ENCODE measurements at places on chromosomes 12 and 14.

DNA sequence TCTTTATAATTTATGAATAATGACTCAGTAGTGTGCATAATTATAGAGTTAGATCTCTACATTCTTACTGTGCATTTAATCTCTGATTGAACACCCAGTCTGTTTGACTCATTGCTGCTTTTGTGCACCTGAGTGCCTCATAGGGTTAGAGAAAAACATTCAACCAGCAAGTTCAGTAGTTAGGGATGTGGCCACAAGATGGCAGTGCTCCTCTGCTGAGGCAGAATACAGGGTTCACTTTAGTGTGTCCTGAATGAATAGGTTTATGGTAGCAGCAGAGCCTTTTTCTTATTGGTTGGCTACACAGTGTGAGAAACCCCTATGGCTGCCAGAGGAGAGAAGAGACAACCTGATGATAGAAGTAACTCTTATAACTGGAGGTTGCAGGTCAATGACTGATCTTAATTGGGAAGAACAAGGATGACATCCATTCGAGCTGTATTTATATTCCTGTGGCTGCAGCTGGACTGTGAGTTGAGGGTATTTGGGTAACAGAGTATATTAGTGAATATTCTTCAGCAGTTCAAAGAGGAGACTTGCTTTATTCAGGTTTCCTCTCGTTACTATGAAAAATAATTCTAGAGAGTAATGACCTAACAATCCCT lies 194.9 kb upstream of the OR4E1 start:
- no peak for DNase-seq

GRCh38 chr12:50568338-50569091 lies 63.7 kb downstream of the DIP2B start:
- no peak for DNase-seq

- DNase-seq: no peak
Observed at GRCh38 chr12:64685050-64685449, 74.2 kb downstream of the GNS start.

DNA sequence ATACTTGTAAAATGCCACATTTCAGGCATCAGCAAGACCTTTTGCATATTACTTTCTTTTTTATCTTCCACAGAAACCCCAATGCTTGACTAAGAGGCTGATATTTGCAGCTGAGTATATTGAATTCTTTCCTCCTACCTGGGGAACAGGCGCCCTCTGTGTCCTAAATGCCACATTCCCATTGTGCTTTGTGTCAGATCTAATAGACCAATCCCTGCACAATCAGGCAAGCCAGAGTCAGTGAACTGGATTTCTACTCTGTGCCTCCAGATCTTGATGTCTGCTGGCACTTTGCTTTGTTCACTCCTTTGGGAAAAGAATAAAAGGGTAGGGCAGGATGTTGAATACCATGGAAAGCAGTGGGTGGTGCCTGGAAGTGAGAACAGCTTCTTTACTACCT lies 22.4 kb upstream of the TAS2R42 start:
- no peak for DNase-seq

- DNase-seq: peak; percentile 74
Observed at GRCh38 chr14:95255487-95255886, 64.2 kb downstream of the CLMN start.

DNA sequence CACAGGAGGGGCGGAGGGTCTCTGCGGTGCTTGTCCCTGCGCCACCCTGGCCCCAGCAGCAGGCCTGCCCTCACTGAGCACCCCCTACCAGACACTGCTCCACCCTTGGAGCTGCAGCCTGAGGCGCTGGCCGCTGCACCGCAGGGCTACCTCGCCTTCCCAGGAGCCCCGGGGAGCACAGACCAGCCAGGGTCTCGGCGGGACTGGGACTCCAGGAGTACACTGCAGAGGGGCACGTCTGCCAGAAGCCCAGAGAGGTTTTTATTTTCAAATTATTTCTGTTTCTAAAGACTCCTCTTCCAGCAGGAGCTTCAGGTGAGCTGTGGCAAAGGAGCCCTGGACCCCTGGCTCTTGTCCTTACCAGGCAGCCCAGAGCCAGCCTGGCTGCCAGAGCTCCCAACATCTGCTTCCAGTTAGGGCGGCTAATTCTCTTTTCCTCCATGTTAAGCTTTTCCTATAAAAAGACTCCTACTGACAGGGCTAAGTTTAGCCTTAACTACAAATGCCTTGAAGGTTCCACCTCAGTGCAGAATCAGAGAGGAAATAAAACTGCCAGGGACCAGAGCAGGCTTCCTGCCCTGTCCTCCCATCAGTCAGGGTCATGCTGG lies 26.4 kb downstream of the DEGS2 start:
- DNase-seq: no peak

- no peak for DNase-seq
Observed at GRCh38 chr12:107207931-107208525, 114.7 kb upstream of the CRY1 start.

DNA sequence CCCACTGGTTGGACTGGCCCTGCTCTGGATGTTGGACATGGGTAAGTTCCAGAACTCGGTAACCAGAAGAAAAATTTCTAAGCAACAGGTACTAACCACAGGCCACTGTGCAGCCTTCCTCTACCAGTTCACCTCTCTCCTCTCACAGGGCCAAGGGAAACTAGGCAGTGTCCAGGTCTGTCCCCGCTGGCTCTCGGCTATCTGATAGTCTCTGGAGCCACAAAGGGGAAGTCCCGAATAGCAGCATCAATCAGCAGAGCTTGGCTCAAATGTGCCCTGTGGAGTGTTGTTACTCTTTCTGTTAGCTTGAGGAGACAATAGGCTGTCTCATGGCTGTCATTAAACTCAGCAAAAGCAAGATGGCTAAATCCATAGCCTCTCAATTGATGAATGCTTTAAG lies 73.2 kb downstream of the TSPAN11 start:
- no peak for DNase-seq

DNA sequence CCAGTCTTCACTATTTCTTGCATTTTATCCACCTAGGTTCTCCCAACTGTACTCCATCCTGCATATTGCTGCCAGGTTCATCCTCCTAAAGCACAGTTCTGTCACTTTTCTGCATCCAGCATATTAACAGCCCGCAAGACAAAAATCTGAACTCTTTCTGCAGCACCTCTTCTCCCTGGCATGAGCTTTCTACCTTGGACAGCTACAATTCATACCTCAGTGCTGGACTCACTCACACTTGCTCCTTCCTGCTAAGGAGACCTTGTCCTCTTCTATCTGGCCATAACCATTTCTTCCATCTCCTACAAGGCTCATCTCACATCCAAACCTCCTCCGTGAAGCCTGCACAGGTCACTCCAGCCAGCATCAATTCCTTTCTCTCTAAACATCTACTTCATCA lies 170.1 kb upstream of the GRIP1 start:
- no peak for DNase-seq

- no peak for DNase-seq
Observed at GRCh38 chr12:38110026-38110699, 206.4 kb upstream of the ALG10B start.

GRCh38 chr12:92628476-92628875 lies 74.3 kb upstream of the PLEKHG7 start:
- no peak for DNase-seq

DNA sequence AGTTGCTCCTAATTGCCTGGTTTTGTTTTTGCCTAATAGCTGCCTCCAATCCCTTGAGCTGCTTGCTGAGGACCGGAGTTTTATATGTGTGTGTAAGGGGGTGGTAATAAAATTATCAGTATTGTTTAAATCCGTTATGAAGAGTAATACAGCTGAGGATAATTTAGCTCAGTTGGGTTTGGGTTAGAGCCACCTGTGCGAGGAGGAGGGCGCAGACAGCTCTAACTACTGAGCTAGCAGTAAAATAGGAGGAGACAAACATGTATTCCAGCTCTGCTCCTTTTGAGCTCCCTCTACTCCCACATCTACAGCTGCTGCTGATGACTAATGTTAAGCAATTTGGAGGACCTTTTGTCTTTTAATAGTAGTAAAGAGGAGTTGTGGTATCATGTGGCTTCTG lies 61.5 kb downstream of the SPATS2 start:
- DNase-seq: no peak

DNA sequence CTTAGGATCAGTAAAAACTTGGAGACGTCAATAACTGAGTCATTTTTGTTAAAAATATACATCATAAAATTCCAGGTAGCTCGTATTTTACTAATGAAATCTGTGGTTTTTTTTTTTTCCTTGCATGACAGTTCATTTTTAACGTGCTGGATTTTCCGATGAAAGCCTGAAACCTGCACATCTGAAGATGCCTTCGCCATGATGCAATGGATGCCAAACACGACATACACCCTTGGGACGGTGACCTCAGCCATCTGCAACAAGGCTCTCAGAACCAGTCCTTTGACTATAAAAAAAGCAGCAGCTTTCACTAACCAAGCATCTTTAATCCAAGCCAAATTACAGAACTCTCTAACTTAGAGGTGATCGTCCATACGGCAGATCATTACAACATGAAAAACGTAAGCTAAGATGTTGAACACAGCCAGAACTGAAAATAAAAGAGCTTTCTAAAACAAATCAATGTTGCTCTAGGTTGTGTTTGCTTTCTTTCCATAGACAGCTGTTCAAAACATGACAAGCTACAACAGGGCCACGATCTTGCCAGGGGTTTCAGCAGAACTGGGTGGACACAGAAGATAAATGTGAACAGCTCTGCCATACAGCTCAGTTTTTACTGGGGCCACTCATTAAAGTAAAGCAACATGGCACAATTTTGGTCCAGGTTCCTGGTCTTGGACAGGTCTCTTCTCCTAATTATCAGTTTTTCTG lies 7.8 kb downstream of the NIN start:
- DNase-seq: no peak

- DNase-seq: no peak
Observed at GRCh38 chr14:58078471-58078870, 73.5 kb downstream of the ARMH4 start.

DNA sequence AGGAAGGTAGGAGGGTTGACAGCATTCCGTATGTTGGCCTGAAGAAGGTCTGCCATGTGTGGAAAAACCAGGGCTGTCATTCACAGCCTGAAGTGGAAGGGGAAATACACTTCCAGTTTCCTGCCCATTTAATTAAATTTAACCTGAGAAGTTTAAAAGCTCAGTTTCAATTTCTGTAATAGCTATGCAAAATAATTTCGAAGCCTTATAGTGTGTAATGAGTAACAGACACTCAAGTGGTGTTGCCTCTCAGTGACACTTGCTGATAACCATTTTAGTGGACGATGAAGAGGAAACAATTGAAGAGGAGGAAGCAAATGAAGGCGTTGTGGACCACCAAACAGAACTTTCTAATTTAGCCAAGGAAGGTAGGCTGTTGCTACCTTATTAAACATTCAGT lies 44.8 kb downstream of the EP400 start:
- DNase-seq: no peak

- peak; percentile 10 for DNase-seq
Observed at GRCh38 chr12:53820514-53821306, 68.9 kb upstream of the CISTR start.

DNA sequence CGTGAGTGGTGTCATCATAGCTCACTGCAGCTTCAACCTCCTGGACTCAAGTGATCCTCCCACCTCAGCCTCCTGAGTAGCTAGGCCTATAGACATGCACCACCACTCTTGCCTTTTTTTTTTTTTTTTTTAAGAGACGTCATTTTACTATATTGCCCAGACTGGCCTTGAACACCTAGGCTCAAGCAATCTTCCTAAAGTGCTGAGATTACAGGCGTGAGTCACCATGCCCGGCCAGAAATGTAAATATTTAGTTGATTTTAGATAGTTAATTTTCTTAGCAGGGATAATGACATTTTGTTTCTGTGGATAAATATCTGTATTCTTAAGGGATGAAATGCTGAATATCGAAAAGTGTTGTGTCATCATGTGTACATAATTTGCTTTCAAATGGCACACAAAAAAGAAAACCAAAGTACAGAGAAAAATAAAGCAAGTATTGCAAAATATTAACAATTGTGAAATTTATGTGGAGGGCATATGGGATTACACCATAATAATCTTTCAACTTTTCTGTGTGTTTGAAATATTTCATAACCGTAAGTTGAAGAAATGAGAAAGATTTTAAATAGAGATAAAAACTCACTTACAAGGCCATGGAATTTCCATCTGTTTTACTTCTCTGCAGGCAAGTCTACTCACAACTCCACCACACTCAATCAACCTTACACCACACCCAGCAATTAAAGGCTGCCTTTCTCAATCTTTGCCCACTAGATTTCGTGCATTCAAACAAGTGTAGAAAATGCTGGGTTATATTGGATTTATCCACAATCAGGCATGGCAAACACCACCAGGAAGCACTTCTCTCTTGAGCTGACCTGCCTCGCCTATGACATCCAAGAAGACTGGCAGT lies 93.7 kb downstream of the SPTSSA start:
- DNase-seq: no peak

GRCh38 chr12:4643747-4644146 lies 5.1 kb downstream of the AKAP3 start:
- no peak for DNase-seq

DNA sequence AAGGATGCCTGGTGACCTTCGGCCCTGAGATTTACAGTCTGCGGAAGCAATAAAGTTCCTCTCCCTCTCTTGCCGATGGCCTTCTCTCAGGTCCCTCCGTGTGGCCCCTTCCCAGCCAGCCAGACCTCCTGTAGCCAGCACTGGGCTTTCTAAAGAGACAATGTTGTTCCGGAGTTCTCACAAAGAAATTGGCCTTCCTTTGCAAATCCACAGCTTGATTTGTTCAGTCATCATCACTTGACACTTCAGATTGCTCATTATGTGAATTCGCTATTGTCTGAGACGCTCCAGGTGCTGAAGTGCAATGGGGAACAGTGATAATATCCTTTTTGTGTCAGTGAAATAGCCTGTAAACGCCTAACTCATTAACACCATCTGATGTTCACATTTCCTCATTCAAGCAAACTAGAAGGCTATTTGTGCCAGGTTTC lies 43.7 kb upstream of the GPHB5 start:
- no peak for DNase-seq

GRCh38 chr12:104575442-104576186 lies 118.9 kb downstream of the CHST11 start:
- DNase-seq: no peak

- DNase-seq: no peak
Observed at GRCh38 chr12:85466890-85467289, 186.9 kb downstream of the ALX1 start.

DNA sequence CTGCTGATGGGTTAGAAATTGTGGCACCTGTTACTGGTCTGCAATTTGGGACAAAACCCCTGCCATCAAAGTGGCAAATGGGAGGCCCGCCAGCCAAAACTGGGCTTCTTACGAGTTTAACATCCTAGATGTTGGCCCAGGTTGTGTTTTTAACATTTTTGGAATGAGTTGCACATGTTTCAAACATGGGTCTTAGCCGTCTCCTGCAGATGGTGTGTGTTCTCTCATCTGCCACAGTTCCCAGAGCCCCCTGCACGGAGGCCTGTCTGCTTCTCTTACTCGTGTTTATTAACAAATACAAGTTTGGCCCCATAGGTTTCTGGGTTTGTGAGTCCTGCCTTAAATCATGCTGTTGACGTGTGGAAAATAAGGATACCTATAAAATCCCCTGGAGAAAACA lies 46.5 kb downstream of the CACNA2D4 start:
- DNase-seq: no peak

Measured in urinary bladder (tissue), 4 donors.